Activated CD4-positive, alpha-beta T cell treated with anti-CD3 and anti-CD28 coated beads for 24 hours (primary cell): ENCODE measurements at places on chromosomes 16 and 17.

GRCh38 chr16:81481207-81481821, 36.7 kb downstream of the CMIP start:
- no peak for DNase-seq

- DNase-seq = no peak
Observed at GRCh38 chr17:78589031-78589675, 12.0 kb upstream of the DNAH17 start.

- DNase-seq = no peak
Observed at GRCh38 chr17:13544292-13544691, 57.4 kb downstream of the HS3ST3A1 start.

DNA sequence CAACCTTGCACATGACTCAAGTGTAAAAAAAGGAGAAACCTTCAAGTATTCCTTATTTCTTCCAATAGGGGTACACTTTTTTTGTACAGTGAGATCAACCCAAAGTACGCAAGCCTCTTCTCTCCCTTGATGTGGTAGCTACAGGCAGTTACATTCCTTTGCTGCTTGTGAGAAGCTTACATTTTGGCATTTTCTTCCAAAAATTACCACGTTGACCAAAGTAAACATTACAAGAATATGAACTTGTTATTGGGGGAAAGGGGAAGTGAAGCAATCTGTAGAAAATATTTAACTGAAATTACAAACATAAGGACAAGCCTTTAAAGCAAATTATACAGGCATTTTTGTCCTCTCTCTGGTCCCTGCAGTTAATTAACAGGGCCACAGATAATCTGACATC, 97.0 kb upstream of the TOB1 start:
- no peak for DNase-seq

- no peak for DNase-seq
Observed at GRCh38 chr16:82317411-82318167, 147.6 kb upstream of the MPHOSPH6 start.

GRCh38 chr16:563072-563644, 3.0 kb downstream of the PRR35 start:
- DNase-seq = no peak

GRCh38 chr16:54431997-54432896, 145.7 kb upstream of the IRX3 start:
- no peak for DNase-seq

- DNase-seq = no peak
Observed at GRCh38 chr17:69551212-69552010, 136.9 kb downstream of the MAP2K6 start.

GRCh38 chr16:5025171-5025632, 8.5 kb downstream of the NAGPA start:
- DNase-seq = no peak

DNA sequence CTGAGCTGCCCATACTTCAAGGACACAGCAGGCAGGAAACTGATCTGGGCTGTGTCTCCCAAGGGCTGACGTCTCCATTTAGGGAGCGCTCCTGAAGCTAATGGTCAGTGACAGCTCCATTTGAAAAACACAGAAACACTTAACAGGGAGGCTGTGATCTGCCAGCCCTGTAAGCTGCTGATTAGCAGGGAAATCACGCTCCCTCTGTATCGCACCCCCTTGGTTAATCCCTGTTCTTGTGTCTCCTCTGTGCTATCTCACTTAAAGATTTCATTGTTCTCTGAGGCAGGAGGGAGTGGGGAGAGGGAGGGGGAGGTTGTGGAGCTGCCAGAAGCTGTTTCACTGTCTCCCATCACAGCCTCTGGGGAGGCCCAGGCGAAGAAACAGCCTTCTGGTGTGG, 47.4 kb upstream of the CACNG3 start:
- no peak for DNase-seq

GRCh38 chr17:45828582-45829133, 16.0 kb upstream of the SPPL2C start:
- DNase-seq = no peak

- DNase-seq = no peak
Observed at GRCh38 chr17:59345476-59345875, 14.0 kb downstream of the YPEL2 start.

DNA sequence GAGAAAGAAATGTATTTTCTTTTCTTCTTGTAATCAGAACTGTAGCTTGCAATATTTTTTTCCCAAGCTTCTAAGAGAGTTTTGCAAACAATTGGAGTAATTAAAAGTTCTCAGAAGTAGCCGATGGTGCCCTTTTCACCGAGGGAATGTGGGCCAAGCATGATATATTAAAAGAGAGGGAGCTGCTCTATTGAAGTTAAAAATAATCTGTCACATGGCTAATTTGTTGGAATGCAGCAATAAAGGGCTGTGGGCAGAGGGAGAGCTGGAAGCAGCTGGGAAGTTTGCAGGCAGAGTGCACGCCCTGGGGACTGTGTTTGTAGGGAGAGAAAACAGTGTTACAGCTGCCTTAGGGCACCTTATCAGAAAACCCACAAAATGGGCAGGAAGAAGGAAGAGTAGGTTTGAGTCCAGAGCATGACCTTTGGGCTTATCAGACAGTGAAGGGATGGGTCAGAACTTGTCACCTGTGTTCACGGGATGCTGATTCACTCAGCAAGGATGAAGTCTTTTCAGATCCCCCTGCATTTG, 18.5 kb upstream of the TERF2 start:
- no peak for DNase-seq

DNA sequence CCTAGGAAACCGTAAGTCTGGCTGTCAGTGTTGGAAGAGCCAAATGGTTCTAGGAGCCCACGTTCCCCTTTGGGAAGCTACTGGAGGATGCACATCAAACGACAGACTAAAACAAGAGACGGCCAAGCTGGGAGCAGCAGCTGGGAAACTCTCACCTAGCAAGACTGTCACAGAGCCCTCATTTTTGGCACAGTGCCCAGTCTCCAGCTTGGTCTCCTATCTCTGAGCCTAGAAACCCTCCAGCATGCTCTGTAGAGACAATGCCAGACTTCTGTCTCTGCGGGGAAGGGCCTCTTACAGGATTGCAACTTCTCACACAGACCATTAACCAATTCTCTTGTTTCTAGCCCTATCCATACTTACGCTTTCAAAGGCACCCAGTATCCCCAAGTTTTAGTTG, 23.5 kb downstream of the GTF3C1 start:
- no peak for DNase-seq

GRCh38 chr17:78349891-78350642, 9.8 kb downstream of the SOCS3 start:
- no peak for DNase-seq

DNA sequence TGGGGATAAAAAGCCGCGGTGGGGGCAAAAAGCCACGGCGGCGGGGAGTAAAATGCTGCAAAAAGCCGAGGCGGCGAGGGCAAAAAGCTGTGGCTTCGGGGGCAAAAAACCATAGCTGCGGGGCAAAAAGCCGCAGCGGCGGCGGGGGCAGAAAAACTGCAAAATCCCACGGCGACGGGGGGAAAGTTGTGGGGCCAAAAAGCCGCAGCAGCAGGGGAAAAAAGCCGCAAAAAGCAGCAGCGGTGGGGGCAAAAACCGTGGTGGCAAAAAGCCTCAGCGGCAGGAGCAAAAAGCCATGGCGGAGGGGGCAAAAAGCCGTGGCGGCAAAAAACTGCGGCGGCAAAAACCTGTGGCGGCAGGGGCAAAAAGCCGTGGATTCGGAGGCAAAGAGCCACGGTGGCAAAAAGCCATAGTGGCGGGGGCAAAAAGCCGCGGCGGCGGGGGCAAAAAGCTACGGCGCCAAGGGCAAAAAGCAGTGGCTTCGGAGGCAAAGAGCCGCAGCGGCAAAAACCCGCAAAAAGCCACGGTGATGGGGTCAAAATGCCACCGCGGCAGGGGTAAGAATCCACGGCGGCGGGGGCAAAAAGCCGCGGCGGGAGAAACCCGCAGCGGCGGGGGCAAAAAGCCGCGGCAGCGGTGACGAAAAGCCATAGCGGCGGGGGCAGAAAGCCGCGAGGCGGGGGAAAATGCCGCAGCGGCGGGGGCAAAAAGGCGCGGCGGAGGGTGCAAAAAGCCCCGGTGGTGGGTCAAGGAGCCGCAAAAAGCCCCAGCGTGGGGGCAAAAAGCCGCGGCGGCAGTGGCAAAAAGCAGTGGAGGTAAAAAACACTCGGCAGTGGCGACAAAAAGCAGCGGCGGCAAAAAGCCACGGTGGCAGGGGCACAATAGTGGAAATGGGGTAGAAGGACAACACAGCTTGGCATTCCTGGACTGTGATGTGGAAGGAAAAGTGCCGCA, 192.8 kb downstream of the SHCBP1 start:
- DNase-seq = no peak

DNA sequence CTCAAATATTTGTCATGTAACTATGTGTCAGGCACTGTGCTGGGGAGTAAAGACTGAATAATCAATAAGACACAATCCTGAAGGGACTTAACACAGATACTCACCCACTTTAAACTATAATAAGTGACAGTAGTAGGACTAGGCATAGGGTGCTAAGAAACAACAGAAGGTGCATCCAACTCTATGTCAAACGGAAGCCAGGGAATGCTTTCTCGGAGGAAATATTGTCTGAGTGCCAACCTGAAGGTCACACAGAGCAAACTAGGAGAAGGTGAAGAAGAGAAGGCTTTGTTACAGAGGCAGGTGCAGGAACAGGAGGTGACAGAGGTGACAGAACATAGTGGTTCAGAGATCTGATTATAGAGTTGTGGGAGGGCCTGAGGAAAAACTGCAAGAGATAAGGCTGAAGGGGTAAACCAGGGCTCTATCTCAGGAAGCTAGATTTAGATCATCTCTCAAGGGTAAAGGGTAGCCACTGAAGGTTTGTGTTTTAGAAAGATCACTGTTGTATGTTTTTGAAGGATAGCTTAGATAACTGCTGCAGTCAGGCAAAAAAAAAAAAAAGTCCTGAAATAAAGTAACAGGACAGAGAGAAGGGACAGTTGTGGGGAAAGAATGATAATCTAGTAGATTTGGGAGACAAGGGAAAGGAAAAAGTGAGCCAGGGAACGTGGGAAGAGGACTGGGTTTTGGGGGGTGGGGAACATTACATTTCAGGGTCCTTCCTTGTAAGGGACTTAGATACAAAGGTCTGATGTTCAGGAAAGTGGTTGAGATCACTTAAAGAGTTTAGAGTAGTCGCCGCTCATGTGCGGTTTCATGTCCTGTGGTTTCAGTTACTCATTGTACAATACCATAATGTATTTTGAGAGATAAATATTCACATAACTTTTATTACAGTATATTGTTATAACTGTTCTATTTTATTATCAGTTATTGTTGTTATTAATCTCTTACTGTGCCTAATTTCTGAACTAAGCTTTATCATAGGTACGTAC, 85.6 kb upstream of the NETO2 start:
- DNase-seq = no peak

DNA sequence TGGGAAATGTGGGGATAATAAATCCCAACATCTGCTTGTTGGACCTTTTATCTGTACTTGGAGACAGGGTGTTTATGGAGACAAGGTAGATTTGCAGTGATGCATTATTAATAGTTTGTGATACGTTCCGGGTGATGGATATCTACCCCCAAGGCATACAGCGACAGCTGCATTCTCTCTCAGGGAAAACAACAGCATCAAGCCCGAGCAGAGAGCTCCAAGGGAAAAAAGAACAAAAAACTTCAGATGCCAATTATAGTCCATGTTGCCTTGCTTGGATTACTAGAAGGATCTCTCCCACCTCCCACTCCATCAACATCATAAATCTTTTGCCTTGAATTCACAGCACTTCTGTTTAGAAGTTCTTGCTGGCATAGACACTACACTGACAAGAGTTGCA, 187.5 kb upstream of the CDH11 start:
- no peak for DNase-seq

DNA sequence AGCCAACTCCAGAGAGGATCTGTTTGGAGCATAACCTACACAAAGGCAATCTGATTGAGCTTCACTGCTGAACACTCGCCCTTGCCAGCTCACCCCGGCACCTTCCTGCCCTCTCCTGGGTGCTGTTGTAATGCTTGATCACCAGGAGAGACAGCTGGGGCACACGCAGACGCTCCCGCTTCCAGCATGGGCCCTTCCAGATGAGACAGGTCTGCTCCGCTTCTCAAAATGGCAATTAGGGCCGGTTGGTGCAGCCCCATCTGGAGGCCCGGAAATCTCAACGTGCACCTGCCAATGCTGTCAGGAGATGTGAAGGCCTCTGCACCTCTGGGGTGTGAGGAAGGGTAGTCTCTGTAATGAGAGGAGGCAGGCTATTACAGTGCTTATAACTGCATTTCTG, 206.1 kb downstream of the ABCC12 start:
- no peak for DNase-seq

GRCh38 chr17:75922963-75923874, 17.6 kb downstream of the FBF1 start:
- no peak for DNase-seq

- no peak for DNase-seq
Observed at GRCh38 chr17:32914181-32914580, 13.8 kb upstream of the TMEM98 start.

DNA sequence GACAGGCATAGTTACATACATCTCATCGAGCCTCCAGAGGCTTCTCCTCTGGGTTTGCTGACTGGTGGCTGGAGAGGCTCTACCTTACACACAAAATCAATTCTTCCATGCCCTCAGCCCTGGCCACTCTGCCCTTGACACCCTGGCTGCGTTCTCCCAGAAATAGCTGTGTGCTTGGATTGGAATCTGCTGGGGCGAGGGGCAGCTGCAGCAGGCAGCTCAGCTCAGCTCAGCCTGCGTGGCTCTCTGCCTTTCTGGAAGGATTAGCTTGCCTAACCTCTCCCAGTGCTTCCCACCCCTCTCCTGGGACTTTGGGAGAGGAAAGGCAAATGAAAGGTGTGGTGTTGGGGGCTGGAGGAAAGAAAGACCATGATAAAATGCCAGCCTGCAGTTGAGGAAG, 216.1 kb downstream of the ENGASE start:
- no peak for DNase-seq

DNA sequence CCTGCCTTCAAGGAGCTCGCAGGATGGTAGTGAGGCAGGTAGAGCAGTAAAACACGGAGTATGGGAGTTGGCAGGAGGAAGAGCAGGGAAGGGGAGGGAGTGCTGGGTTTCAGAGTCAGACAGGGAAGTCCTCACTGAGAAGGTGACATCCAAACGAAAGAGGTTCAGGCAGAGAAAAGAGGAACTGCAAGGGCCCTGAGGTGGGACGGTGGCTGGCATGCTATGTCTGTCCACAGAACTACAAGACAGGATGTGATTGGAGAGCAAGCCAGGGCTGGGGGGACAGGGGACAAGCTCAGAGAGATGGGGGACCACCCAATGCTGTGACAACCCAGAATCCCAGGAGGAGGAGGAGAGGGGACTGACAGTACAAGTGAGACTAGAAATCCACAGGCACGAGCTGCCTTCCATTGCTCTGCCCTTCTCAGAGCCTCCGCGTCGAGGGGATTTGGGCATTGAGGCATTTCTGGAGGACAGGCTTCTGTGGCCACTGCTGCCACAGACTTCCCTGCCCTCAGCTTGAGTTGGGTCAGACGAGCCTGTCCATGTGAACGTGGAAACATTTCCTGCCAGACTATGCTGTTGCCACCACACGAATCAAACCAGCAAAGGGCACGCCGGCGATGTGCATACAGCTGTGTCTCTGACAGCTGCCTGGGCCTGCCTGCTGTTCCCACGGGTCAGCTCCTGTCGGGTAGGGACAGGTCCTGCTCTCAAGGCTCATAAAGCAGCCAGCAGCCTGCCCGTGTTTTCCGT, 100.1 kb downstream of the RAB11FIP4 start:
- DNase-seq = no peak
